NAMALWA (cell line): ENCODE measurements at places on chromosomes 1 and 21.
A peak's percentile ranks its signal among the peaks of the same experiment; 100 is the strongest.

- no peak for DNase-seq
Observed at GRCh38 chr1:231106347-231106746, 55.5 kb upstream of the TRIM67 start.

DNA sequence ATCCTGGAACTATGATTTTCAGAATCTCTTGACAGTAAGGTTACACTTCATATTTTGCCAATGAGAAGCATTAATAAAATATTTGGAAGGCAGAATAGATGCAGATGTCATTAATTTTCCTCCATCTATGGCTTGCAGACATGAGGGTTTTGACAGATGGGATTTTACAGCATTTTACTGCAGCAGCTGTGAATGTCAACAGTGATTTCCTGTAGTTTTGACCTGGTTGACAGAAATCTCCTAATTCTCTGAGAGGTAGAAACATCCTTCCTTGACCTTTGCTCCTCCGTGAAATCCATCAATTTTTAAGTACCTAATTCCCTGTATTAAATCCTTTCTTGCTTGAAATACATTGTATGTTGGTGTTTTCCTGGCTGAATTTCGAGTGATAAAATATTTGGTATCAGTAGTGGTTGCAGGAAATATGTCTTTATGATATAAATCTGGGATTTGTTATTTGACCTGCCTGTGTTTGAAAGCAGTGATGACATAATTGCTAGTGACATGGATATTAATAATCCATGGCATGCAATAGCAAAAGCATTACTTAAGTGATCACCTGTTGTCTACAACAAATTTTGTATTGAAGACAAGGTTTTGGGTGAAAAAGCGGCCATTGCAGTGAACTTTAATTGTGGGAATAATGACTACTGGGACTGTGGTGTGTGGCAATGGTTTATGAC is 73.9 kb downstream of the HLX start:
- DNase-seq, result no peak

- no peak for DNase-seq
Observed at GRCh38 chr1:215749414-215749813, 182.3 kb downstream of the KCTD3 start.

DNA sequence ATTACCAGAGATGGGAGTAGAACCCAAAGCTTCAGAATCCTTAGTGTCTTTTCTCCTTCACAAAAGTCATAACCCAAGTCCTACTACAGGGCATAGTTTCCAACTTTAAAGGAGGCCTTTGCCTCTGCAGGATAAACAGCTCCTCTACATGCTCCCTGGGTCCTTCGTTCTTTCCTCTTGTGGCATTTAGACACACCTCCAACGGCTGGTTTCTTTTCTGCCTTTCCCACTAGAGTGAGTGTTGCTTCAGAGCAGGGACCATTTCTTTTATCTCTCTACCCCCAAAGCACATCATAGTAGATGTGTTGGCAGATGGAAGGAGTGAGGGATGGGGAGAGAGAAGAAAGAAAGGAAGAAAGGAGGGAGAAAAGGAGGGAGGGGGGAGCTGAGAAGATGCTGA is 144.7 kb upstream of the SPATA6 start:
- DNase-seq, result no peak

- DNase-seq, result no peak
Observed at GRCh38 chr1:41109310-41110197, 88.0 kb upstream of the SLFNL1 start.

GRCh38 chr1:220315070-220315839 is 43.0 kb upstream of the RAB3GAP2 start:
- DNase-seq, result no peak

GRCh38 chr21:38171723-38172344 is 85.0 kb upstream of the KCNJ15 start:
- no peak for DNase-seq

GRCh38 chr1:44575396-44575795 is 98.9 kb downstream of the TMEM53 start:
- no peak for DNase-seq

GRCh38 chr1:25611843-25612242 is 4.7 kb upstream of the MAN1C1 start:
- no peak for DNase-seq

DNA sequence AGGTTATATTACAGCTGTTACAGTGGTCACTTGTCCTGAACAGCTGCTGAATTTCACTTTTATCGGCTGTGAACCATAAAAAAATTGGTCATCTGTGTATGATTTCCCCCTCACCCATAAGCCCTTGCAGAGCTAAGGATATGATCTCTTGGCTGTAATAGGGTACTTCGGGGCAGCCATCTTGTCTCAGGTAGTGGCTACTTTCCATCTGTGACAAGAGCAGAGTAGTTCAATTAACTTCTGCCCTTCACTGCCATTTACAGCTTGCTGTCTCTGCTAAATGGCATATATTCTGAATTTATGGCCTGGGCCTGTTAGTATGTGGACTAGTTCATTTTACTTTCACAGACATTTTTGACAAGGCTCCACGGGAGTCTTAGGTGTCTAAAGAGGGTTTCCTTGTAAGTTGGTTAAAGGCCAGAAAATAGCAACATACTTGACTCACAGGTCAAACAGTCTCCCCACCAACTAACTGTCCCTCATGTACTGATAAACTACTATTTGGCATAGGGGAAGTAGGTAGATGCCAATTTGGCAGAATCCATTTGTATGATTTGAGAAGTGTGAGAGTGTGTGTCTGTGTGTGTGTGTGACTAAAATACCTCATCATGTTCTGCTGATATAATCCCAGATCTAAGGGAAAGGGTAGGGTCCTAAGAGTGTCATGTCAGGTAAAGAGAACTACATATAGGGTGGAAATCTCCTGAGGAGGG is 151.6 kb downstream of the KCTD3 start:
- no peak for DNase-seq

DNA sequence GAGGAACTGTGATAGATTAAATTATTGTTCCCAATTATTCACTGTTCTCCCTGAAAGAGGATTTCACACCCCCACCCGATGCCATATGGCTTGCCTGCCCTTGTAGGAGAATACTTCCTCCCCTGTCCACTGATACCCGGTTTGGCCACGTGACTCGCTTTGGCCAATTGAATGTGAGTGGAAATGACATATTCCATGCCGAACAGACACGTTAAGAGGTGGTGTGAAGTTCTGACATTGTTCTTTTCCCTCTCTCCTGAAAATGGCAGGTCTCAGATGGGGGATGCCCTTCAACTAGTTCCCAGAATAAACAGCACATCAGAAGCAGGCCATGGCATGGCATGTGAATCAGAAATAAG is 5.3 kb downstream of the STUM start:
- no peak for DNase-seq

DNA sequence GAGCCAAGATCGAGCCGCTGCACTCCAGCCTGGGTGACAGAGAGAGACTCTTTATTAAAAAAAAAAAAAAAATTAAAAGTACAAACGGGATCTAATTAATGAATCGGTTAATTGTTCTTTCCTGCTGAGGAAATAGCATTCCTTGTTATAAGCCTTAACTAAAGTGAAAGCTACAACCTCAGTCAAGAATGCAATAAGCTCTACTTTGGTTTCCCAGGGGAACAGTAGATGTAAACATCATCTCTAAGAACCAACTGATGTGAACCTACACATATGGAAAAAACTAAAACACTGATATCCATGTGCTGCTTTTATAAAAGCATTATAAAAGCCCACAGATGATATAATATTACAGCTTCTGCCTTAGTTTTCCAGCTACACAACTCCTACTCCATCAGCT is 41.9 kb downstream of the LPGAT1 start:
- DNase-seq, result no peak

GRCh38 chr1:109687641-109688499 is at the start of gene GSTM1:
Gene GSTM1 (plus strand): TSS chr1:109687817. CDS start chr1:109687874, 57 bp downstream.
- peak; percentile 74 for DNase-seq

GRCh38 chr21:40053007-40053406 is 185.8 kb downstream of the PCP4 start:
- no peak for DNase-seq

GRCh38 chr1:113185463-113186104 is 112.6 kb downstream of the LRIG2 start:
- peak; percentile 30 for DNase-seq

- DNase-seq, result no peak
Observed at GRCh38 chr1:43042773-43043457, 84.2 kb upstream of the SLC2A1 start.

DNA sequence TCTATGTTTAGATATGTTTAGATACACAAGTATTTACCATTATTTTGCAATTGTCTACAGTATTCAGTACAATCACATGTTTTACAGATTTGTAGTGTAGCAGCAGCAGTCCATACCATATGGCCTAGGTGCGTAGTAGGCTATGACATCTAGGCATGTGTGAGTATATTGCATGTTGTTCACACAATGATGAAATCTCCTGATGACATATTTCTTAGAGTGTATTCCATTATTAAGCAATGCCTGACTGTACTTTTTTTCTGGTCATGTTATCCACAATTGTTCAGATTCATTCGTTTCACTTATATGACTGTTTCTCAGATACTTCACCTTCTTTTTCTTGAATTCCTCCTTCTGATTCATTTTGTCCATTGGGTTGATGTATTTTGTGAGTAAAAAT is 9.9 kb upstream of the BACE2 start:
- no peak for DNase-seq

DNA sequence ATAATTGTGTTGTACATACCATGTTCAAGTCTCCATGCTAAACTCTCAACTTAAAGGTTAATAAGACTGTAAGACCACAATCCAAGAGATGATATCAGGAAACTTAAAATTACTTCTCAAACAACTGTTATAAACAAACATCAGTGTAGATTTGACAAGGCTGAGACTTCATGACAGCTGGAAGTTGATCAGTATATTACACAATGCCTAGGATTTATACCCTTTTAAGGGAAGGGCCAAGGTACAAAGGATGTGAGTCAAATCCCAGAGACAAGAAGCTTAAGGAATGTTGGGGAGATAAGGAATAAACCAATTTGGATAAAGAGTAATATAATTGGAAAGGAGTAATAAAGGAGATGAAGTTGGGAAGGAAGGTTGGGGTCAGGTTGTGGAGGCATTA is 98.8 kb downstream of the LBR start:
- DNase-seq, result no peak

GRCh38 chr1:41496080-41497055 is 11.9 kb upstream of the EDN2 start:
- no peak for DNase-seq

- no peak for DNase-seq
Observed at GRCh38 chr1:9413877-9414213, 121.2 kb downstream of the SPSB1 start.

DNA sequence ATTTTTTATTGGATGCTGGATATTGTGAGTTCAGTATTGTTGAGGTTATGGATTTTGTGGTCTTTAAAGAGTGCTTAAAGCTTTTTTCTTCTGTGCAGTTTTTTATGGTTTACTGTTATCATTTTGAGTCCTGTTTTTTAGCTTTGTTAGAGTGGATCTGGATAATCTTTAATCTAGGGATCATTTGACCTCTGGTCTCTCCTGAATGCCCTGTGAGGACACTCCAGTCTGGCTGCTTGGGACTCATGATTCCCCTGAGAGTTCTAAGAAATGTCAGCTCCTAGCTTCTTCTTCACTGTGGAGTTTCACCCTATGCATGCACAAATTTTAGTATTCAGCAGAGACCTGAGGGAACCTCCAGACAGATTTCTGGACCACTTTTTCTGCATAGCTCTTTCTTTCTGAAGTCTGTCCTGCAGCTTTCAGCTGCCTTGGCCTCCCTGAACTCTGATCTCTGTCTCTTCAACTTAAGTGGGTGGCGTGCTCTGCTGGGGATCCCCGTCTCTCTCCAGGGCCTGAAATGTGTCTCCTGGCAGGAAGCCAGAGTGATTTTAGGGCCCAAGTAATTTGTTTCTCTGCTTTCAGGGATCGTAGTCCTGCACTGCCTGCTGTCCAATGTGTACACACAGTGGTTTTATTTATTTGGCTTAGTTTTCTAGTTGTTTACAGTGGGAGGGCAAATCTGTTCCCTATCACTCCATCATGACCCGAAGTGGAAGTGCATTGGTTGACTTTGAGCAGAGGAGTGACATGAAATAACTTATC is 14.7 kb downstream of the PEX14 start:
- DNase-seq, result no peak

DNA sequence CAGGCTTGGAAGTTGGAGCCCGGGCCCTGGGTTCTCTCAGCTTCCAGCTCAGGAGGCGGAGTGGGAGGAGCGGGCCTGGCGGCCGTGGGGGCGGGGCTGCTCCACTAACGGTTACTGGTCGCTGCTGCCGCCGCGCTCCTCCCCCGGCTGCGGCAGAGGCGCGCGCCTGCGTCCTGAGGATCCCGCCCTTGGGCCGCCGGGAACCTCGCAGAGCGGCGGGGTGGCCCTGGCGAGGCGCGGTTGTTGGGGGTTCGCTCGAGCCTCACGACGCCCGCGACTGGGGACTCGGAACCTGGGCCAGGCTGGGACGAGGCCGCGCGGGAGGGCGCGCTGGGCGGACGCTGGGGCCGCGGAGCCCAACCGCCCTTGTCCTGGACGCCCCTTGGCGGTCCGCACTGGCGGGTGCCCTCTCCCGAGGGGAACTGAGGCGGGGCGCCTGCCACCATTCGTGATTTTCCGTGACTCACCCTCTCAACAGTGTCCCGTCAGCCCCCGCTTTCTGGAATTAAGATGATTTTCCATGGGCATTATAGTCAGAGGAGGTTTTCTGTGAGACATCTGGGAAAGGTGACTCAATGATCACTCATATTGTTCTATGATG is 34.1 kb downstream of the OR2G3 start:
- no peak for DNase-seq

- DNase-seq, result no peak
Observed at GRCh38 chr21:32371913-32372314, 20.9 kb downstream of the URB1 start.

- DNase-seq, result no peak
Observed at GRCh38 chr1:219123036-219123435, 50.6 kb upstream of the LYPLAL1 start.

- no peak for DNase-seq
Observed at GRCh38 chr1:192869308-192869940, 60.6 kb downstream of the RGS2 start.

DNA sequence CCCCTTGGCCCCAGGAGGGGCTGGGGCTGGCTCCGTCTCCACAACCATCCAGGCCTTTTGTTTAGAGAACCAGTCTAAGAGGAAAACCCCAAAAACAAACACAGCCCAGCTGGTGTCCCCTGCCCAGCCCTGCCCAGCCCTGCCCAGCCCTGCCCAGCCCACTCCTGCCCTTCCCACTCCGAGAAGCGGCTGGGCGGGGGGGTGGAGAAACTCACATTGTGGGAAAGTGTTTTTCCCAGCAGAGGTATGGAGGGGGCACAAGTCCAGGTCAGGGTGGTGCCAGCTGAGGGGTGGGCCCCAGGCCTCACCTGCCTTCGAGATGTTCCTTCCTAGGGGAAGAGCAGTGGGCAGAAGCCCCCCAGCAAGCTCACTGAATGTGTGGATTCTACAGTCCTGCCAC is 10.0 kb upstream of the FAM131C start:
- no peak for DNase-seq

DNA sequence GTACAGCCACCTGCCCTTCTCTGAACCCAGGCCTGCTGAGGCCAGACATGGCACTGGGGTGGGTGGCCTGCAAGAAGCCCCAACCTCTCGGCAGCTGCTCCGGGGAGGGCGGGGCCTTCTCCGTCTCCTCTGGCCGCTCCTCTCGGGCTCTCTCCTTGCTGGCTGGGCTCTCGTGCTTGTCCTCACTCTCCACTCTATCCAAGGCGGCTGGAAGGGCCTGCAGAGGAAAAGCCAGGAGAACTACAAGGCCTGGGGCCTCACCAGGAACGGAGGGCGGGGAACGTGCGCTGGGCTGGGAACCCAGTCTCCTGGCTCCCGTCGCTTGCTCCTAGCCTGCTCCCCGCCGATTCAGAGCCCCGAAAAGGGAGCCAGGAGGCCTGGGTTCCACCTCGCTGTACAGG is 59.1 kb downstream of the CHD5 start:
- no peak for DNase-seq

GRCh38 chr1:84377480-84378095 is 20.7 kb upstream of the DNASE2B start:
- no peak for DNase-seq
